ENCODE measurements at places on chromosomes 2 and 18.

- DNase-seq, result no peak
Observed at GRCh38 chr2:236657215-236657614, 87.6 kb downstream of the ACKR3 start.

- DNase-seq, result peak; percentile 34
Observed at GRCh38 chr2:219029829-219030165, 11.5 kb downstream of the CFAP65 start.

GRCh38 chr2:181357979-181358378, 99.2 kb upstream of the ITGA4 start:
- no peak for DNase-seq

GRCh38 chr2:42450136-42450535, 43.6 kb downstream of the KCNG3 start:
- peak; percentile 8 for DNase-seq

DNA sequence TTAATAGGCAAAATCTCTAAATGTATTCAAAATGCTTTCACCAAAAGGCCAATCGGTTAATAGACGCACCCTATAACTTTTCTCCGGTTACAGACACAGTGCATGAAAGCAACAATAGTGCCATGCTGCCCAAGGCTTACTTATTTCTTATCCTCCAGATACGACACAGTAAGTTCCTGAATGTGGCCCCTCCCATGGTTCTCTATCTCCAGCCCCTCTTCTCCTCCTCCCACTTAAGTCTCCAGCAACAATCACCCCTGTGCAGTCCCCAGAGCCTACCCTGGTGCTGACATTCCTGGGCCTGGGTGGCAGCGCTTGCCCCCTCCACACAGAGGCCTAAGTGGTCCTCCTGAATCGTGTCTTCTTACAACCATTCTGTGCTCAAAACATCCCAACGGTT, 3.6 kb downstream of the KIDINS220 start:
- DNase-seq, result no peak

DNA sequence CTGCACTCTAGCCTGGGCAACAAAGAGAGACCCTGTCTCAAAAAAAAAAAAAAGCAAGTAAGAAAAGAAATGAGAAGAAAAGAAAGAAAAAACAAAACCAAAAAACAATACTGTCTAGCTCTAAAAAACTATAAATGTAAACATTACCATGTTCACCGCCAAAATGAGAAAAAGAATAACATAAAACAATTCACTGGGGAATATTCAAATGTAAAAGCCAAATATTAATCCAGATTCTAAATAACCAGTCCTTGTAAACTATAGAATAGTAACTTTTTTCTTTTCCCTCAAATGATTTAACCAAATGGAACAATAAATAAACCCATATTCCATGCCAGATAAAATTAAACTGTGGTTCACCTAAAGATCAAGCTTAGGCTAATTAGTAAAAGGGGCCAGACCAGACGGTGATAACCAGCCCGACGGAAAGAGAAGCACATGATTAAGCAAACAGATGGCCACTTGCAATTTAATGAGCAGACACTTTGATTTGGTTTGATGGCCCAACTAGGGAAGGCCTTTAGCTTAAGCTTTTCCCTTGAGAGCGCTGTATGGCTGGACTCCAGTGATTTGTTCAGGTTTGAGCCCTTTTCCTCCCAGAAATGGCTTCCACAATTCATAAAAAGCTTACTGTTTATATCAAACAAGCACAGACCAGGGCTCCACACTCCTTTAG, 39.4 kb upstream of the ZNF397 start:
- peak; percentile 86 for DNase-seq

GRCh38 chr18:26553943-26554342, 5.6 kb upstream of the KCTD1 start:
- no peak for DNase-seq

DNA sequence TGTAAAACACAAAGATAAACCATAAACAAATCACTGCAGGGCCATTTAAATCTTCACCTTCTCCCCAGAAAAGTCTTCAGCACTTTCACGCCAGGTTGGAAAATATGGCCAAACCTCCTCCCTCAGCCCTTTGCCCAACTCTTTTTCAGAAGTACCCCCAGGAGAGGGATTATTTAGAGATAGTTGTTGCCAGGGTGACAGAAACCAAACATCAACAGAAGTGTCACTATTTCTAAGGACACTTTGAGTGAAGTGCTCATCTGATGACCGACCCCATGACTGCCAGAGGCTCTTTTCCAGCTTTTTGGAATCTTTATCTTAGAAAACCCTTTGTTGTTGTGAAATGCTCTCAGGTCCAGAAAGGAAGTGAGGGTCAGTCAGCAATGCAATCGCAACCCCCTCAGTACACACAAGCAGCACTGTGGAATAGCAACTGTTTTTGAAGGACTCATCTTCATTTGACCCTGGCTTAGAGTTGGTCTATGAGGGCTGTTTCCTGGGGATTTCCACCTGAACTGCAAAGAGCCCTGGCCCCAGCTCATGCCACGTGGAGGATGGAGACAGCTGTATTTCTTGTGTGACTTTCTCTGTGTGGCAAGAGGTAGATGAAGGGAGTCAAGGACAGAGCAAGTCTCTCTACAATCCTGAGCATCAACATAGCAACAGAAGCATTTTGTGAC, 114.0 kb upstream of the STON1 start:
- DNase-seq, result no peak

DNA sequence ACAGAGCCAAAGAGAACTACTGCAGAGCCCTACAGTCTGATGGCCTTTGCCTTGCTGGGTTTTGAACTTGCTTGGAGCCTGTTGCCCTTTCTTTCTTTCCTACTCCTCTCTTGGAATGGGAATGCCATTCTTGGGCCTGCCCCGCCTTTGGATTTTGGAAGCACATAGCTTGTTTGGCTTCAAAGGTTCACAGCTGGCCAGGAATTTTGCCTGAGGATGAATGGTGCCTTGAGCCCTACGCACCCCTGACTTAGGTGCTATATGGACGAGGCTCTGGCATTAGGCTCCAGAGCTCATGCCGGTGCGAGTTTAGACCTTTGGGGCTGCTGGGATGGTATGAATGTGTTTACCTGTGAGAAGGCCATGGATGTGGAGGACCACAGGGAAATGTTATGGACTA, 663.3 kb upstream of the HS6ST1 start:
- no peak for DNase-seq

DNA sequence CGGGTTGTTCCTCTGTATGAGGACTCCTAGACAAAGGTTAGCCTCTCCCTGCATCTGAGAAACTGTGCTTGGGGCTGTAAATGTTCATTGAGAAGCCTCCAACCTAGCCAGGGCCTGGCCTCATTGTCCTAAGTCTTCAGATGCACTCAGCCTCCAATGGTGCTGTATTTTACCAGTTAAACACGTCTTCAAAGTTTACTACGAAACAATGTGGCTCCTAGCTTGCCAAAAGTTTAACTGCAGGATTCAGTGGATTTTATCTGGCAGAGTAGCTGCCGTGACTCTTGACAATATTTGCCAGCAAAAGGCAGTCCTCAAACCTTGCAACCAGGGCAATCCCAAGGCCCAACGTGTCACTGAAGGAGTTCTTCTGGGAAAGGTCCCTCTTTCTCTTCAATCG, 1.1 kb downstream of the PID1 start:
- DNase-seq, result no peak

DNA sequence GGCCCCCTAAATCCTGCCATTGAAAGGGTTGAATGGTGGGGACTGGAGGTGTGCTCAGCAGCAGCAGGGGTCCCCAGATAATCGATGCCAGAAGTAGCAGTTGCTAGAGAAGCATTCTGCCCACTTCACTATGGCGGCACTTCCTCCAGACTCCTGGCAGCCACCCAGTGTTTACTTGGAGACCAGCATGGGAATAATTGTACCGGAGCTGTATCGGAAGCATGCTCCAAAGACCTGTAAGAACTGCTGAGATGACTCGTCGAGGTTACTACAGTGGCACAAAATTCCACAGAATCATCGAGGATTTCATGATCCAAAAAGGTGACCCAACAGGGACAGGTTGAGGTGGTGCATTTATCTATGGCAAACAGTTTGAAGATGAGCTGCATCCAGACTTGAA, 11.0 kb upstream of the GAREM2 start:
- DNase-seq, result no peak
